Calu3 (cell line): ENCODE measurements at places on chromosomes 7 and 10. TPM values are rescaled to one million over a fixed set of nuclear protein-coding genes. Genes with fewer than 3 reads are reported as not detected.
A peak's percentile ranks its signal among the peaks of the same experiment; 100 is the strongest.

GRCh38 chr10:34654211-34654610 lies 160.9 kb downstream of the PARD3 start:
- H3K4me1 ChIP-seq = peaks cover 33% of the 10 kb centered on the region
- no peak for DNase-seq
- H3K4me3 ChIP-seq = no peak overlapping the region
- no peak overlapping the region for H3K27ac ChIP-seq
- H3K36me3 ChIP-seq = no peaks in the 10 kb centered on the region

DNA sequence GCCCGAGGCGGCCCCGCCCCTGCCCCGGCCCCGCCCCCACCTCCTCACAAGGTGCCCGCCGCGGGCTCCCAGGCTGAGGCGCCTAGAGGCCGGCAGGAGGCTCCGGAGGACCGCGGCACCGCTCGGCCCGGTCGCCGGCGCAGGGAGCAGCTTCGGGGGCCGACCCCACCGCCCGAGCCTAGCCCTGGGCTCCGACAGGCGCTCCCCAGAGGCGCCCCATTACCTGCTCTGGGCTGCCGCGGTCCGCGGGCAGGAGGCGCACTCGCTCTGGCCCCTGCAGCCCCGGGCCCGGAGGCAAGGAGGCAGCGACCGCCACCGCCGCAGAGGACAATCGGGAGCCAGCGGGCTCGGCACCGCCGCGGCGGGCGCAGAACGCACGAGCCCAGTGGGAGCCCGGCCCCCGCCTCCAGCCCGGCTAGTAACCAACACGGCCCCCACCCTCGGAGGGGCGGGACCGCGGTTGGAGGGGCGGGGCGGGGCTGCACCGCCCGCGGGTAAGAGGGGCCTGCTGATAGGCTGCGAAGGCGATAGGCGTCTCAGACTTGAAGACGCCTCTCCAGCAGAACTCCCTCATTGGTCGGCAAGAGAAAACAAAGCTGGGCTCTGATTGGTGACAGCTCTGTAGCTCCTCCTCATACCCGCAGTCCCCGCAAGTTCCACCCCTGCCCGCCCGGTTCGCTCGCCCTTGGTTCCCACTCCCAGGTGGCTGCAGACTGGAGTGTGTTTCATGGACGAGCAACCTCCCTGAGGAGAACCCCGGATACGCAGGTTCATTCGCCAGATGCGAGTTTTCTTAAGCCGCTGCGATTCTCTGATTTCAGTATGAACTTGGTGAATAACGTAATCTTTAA lies at the start of gene MPP7:
MPP7 (minus strand) TSS at position 427 of the 851 bp plus-strand sequence. CDS start 64,460 bp downstream, outside the sequence.
- peaks cover 8% of the 10 kb centered on the region for H3K36me3 ChIP-seq
- H3K27me3 ChIP-seq = peaks cover 47% of the 10 kb centered on the region
- peaks cover 11% of the 10 kb centered on the region for H3K4me1 ChIP-seq
- DNase-seq = peak; percentile 95
- H3K27ac ChIP-seq = peak within 1 kb of the TSS; percentile 40
- peak within 1 kb of the TSS; percentile 82 for H3K4me3 ChIP-seq

GRCh38 chr10:47326927-47327330 lies 4.7 kb downstream of the GDF2 start:
- DNase-seq = no peak
- no peak overlapping the region for H3K27ac ChIP-seq

DNA sequence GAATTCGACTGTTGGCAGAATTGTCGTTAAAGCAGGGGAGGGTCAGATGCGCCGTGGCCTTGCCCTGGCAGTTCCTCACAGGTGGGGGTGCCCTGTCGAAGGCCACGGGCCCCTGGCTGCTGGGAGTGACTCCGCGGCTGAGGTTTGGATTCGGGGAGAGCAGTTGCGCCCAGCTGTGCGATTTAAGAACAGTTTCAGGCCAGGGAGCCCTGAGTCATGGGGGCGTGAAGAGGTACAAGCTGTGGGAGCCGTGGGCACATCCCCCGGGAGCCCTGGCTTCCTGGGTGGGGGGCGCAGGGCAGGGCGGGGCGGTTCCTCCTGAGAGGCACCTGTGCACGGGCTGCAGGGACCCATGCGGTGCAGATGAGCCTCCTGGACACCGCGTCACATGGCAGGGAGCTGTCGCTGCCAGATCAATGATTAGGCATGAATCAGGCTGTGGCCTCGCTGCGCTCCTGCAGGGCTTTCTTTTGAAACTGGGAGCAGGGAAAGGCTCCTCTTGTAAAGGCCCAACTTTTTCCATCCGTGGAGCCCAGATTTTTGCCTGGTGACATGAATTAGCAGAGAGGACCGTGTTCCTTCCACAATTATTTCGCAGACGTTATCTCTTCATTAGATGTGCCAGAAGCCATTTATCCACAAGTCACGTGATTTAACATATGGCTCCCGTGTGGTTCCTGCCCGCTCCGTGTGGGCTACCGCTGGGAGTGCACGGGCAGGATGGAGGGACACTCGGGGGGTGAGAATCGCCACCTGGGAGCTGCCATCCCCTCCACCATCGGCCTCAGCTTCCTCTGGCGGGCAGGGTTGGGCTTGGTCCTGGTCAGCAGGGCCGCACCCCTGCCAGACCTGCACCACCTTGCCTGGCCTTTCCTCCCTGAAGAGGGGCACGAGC lies 918 bp downstream of the PWWP2B start:
- H3K27me3 ChIP-seq = no peaks in the 10 kb centered on the region
- H3K27ac ChIP-seq = peak overlapping the region; percentile 63
- H3K4me3 ChIP-seq = peak overlapping the region; percentile 77
- no peaks in the 10 kb centered on the region for H3K4me1 ChIP-seq
- peak; percentile 39 for DNase-seq

DNA sequence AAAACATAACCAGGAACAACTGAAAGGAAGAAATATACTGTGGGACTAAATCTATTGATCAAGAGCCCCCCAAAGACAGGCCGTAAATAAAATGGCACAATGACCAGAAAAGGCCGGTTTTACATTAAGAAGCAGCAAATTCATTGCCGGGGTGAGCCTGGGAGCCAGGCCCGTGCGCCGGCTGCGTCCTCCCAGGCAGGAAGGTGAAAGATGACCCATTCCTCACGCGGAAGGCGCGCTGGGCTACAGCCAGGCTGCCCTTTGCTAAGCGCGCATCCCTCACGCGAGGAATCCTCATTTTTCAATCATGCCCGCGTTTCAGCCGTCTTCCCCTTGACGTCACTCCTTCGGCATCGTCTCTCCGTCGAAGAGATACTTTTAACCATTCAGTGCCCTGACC lies 47.6 kb upstream of the MGMT start:
- H3K36me3 ChIP-seq = no peaks in the 10 kb centered on the region
- H3K4me1 ChIP-seq = no peaks in the 10 kb centered on the region
- H3K4me3 ChIP-seq = no peak overlapping the region
- no peaks in the 10 kb centered on the region for H3K27me3 ChIP-seq

DNA sequence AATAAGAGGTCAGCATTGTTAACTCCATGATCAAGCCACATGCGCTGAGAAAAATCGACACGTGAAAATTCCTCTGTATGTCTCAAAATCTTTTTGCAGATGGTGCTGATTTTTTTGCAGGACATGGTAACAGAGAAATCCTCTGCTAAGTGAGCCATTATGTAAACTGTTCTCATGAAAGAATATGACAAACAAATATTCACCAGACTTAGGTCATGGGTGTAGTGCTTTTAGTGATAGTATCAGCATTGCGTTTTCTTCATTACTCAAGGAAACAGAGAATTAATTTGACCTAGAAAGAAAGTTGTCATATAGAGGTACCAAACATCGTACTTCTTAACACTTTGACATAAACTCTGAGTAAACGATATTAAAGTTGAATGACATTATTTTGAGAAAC lies 34.7 kb downstream of the ADRB1 start:
- H3K27me3 ChIP-seq = no peaks in the 10 kb centered on the region
- DNase-seq = no peak
- H3K4me1 ChIP-seq = peaks cover 26% of the 10 kb centered on the region

DNA sequence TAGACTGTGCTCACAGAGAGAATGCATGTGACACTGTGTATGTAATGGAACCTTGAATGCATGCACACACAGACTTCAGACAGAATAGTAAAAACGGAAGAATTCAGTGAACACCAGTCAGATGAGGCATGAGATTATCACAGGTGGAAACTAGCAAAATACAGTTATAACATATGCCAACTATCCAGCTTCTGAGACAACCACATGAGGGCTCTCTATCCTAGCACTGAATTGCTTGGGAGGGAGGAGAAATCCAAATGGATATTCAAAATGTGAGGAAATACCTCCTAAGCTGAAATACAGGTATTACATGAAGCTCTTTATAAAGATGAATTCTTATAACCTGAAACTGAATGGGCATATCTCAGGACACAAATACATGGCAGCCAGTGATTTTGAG lies 30.6 kb downstream of the GARS1 start:
- no peaks in the 10 kb centered on the region for H3K4me1 ChIP-seq
- H3K27me3 ChIP-seq = no peaks in the 10 kb centered on the region
- no peak overlapping the region for H3K27ac ChIP-seq
- peaks cover 99% of the 10 kb centered on the region for H3K36me3 ChIP-seq
- no peak for DNase-seq
- H3K4me3 ChIP-seq = no peak overlapping the region

DNA sequence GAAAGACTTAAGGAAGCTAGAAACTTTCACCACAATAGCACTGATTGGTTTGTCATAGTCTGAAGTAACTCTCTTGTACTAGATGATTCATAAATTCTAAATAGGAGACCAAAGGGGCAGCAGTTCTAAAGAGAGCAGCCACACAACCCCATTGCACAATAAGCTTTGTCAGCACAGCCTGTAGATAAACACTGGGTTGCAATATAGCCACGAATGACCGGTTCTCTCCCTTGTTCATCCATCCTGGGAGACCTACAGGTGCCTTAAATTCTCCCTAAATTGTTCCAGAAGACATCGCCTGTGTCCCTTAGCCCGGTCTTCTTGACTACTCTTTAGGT lies 167.0 kb downstream of the SNX13 start:
- H3K27me3 ChIP-seq = no peaks in the 10 kb centered on the region
- H3K36me3 ChIP-seq = no peaks in the 10 kb centered on the region

DNA sequence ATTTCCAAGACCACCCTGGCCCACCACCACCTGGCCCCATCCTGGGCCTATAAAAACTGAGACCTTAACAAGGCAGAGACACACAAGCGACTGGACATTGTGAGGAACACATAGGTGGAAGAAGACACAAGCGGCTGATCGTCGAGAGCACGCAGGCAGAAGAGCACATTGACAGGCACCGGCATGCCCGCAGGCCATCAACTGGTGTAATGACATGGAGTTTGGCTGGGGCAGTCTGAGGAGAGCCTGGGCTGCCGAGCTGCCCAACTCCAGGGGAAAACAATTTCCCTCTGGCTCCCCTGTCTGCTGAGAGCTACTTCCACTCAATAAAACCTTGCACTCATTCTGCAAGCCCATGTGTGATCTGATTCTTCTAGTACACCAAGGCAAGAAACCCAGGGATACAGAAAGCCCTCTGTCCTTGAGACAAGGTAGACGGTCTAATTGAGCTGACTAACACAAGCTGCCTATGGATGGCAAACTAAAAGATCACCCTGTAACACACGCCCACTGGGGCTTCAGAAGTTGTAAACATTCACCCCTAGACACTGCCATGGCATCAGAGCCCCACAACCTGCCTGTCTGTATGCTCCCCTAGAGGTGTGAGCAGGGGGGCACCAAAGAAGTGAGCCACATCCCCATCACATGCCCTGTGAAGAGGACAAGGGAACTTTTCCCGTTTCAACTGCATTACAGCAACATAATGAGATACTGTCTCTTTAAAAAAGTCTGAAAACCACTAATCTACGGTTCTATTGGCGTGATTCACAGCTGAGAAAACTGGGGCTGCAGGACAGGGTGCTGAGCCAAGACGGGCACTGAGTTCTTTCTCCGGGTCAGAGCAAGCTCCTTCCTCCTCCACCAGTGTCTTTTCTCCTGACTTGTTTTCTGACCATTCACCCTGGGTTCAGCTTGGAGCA lies 18.5 kb upstream of the TNS3 start:
- H3K36me3 ChIP-seq = peaks cover 46% of the 10 kb centered on the region
- peak overlapping the region; percentile 35 for H3K4me3 ChIP-seq
- peaks cover 63% of the 10 kb centered on the region for H3K4me1 ChIP-seq

DNA sequence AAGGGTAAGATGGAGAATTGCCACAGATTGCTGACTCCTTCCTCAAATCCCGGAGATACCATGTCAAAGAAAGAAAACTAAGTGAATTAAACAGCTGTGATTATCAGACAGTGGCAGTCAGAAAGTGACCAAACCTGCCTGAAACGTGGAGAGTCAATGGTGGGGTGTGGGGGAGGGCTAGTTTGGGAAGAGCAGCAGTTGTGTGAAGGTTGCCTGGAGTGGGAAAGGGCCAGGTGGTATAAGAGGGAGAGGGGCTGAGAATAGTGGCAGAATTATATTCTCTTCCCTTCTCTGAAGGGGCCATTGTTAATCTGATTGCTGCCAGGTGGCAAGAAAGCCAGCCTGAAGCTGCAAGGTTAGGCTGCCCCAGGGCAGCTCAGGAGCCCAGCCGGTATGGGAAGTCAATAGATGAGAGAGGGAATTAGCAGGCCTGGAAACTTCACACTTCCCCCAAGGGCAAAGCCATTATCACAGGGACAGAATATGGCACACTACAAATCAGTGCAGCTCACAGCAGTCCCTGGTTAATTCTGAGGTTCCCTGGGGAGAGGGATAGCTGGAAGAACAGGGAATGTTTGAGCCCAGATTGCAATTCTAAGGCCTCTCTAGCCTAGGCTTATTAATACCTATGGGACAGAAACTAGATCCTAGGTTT lies 83.9 kb upstream of the ITGB1 start:
- H3K4me1 ChIP-seq = peaks cover 45% of the 10 kb centered on the region
- H3K27me3 ChIP-seq = no peaks in the 10 kb centered on the region
- H3K27ac ChIP-seq = peak overlapping the region; percentile 26
- no peak overlapping the region for H3K4me3 ChIP-seq

GRCh38 chr10:43479275-43479674 lies 42.4 kb downstream of the ZNF487 start:
- DNase-seq = no peak
- no peak overlapping the region for H3K27ac ChIP-seq
- H3K4me1 ChIP-seq = no peaks in the 10 kb centered on the region
- H3K27me3 ChIP-seq = no peaks in the 10 kb centered on the region
- no peaks in the 10 kb centered on the region for H3K36me3 ChIP-seq

DNA sequence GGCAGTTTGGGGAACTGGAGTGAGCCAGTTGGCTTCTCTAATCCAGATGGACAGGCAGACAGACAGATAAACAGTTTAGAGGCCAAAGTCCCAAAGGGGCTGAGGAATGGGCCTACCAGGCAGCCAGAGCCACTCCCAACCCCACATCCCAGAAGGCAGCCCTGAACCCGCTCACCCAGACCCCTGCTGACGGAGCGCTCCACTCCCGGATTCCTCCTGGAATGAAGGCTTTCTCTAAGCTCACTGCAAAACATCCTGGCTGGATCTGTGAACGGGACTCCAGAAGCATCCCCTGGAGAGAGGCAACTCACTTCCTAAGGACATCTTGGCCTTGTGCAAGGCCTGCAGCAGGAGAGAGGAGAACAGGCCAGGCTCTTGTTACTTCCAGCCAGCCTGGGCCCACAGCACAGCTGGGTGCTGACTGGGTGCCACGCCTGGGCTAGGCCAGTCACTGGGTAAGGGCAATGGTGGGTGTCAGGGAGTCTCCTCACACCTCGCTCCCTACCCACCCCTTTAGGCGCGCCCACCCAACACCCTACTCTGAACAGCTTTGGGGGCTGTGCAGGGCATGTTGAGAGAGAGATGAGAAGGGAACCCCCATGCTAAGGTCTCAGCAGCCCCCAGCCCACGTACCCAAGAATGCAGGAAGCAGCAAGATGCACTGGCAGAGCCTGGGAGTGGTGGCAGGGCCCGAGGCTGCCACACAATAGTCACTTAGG lies 168.6 kb upstream of the ZMIZ1 start:
- H3K27ac ChIP-seq = no peak overlapping the region
- H3K4me1 ChIP-seq = no peaks in the 10 kb centered on the region
- H3K4me3 ChIP-seq = no peak overlapping the region

GRCh38 chr10:44362866-44363711 lies 21.8 kb downstream of the CXCL12 start:
- H3K4me1 ChIP-seq = no peaks in the 10 kb centered on the region
- no peak overlapping the region for H3K27ac ChIP-seq
- no peak for DNase-seq
- no peaks in the 10 kb centered on the region for H3K36me3 ChIP-seq
- peaks cover 67% of the 10 kb centered on the region for H3K27me3 ChIP-seq

DPYSL4 gene
- 0.17 TPM in 1 of 2 replicates, not detected in the other for total RNA-seq

CCL26 gene
- total RNA-seq = not detected in 2 replicates

CYP3A7 gene
- total RNA-seq = 0.71 and 0.86 TPM in 2 replicates
